ENCODE measurements at places on chromosomes 3 and 15. TPM values are rescaled to one million over a fixed set of nuclear protein-coding genes. Genes with fewer than 3 reads are reported as not detected.

- no peak overlapping the region for H3K4me3 ChIP-seq
- no peak for DNase-seq
- H3K36me3 ChIP-seq: no peaks in the 10 kb centered on the region
- no peaks in the 10 kb centered on the region for H3K27me3 ChIP-seq
- no peaks in the 10 kb centered on the region for H3K4me1 ChIP-seq
These were observed 64.9 kb upstream of the SPRED1 start for GRCh38 chr15:38187630-38188313.

DNA sequence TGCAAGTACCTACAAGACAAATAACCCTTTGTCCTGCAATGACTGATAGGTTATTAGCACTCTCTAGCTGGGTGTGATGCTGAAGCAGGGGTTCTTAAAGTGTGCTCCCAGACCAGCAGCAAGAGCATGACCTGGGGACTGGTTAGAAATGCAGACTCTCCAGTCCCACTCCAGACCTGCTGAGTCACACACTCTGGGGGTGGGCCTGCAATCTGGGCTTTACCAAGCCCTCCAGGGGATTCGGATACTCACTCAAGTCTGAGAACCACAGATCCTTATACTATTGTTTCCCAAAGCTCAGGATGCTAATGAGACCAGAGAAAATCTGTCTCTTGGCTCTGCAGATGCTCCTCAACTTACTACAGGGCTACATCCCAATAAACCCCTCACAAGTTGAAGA is 142.1 kb upstream of the RAD18 start:
- no peak for DNase-seq
- H3K27me3 ChIP-seq: no peaks in the 10 kb centered on the region
- no peaks in the 10 kb centered on the region for H3K36me3 ChIP-seq
- H3K4me3 ChIP-seq: no peak overlapping the region
- no peak overlapping the region for H3K27ac ChIP-seq

DNA sequence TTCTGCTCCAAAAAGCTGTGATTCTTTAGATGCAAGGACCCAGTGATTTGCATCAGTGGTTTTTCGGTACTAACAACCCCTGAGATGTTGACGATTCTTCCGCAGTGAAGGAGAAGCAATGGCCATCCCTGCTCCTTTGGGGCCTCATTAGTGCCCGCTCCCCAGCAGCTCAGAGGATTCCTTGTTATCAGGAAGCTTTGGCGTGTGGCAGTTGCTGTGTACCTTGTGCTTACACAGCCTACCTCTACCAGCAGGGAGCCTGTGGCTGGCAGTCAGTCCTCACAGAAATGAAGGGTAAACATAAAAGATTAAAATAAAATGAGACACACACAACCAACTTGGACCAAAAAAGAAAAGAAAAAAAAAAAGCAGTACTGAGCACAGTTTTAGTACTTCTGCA is 55.2 kb downstream of the CNTN3 start:
- no peaks in the 10 kb centered on the region for H3K27me3 ChIP-seq
- H3K4me1 ChIP-seq: no peaks in the 10 kb centered on the region
- H3K4me3 ChIP-seq: no peak overlapping the region
- H3K27ac ChIP-seq: no peak overlapping the region

DNA sequence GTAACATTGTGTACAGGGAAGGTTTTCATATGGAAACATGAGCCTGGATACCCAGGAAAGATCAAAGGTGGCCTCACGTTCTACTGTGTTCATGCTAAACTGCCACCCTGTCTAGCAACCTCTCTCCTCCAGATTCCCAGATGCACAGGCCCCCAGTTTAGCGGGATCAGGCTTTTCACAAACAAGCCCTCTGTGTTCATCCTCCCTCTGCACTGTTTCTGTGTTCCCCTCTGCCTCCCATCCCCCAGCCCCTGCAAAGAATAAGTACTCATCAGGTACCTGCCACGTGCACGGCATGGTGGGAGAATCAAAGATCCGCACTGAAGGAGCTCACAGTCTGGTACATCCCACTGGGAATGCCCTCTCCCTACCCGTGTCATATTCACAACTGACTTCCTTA is 46.1 kb downstream of the TMEM266 start:
- DNase-seq: no peak
- no peak overlapping the region for H3K27ac ChIP-seq
- no peak overlapping the region for H3K4me3 ChIP-seq
- H3K36me3 ChIP-seq: no peaks in the 10 kb centered on the region

GRCh38 chr3:126522363-126522788 is 1.6 kb upstream of the CHST13 start:
- no peak overlapping the region for H3K4me3 ChIP-seq
- H3K27ac ChIP-seq: no peak overlapping the region

GRCh38 chr15:32736701-32737061 is 18.9 kb downstream of the GREM1 start:
- no peak for DNase-seq
- no peak overlapping the region for H3K4me3 ChIP-seq
- no peaks in the 10 kb centered on the region for H3K36me3 ChIP-seq

Gene IGF2BP2
- 37.9 TPM for total RNA-seq

Gene GPR149
- not detected for total RNA-seq

DNA sequence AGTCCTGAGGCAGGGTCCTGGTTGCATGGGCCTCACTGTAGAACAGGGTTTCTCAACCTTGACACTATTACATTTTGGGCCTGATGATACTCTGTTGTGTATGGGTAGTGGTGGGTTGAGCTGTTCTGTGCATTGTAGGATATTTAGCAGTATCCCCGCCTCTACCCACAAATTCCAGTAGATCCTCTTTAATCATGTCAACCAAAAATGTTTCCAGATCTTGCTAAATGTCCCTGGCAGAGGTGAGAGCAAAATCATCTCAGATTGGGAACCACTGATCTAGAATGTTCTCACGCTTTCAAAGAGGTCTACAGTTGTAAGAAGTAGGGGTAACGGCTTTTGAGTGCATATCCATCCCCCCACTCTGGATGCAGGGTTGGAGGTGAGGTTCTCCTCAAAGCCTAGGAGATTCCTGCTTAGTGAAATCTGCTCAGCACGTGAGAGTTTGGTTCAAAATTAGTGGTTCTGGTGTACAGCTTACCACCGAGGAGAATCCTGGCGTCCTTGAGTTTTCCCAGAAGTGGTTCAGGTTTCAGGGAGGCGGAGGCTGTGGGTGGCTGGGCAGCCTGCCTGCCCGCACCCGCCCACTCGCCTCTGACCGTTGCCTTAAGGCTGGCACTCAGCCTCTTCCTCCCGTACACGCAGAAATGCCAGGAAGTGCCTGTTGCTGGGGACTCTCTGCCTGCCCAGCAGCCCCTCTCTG is 5.3 kb downstream of the ACVR2B start:
- no peak overlapping the region for H3K27ac ChIP-seq
- H3K4me1 ChIP-seq: peaks cover 13% of the 10 kb centered on the region
- DNase-seq: no peak
- no peak overlapping the region for H3K4me3 ChIP-seq
- no peaks in the 10 kb centered on the region for H3K36me3 ChIP-seq
- no peaks in the 10 kb centered on the region for H3K27me3 ChIP-seq

Gene TEX55
- not detected for total RNA-seq

DNA sequence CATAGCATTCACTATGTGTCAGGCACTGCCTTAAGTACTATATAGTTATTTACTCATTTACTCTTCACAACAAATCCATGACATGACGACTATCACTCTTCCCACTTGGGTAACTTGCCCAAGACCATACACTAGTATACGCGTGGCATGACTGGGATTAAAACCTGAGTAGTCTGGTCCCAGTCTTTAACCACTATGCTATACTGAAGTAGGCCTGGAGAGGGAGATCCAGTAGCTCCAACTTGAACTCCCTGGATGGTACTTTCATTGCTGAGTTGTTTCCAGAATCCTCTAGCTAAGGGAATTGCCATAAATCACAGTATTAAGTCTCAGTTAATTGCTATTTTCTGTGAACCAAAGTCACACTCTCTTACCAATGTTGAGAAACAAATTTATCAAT is 116.2 kb upstream of the LSAMP start:
- H3K4me3 ChIP-seq: no peak overlapping the region
- H3K27ac ChIP-seq: no peak overlapping the region
- no peaks in the 10 kb centered on the region for H3K4me1 ChIP-seq
- no peak for DNase-seq
- no peaks in the 10 kb centered on the region for H3K27me3 ChIP-seq

Measured in SJSA1 (cell line).